ENCODE measurements at places on chromosomes 5 and 9.

DNA sequence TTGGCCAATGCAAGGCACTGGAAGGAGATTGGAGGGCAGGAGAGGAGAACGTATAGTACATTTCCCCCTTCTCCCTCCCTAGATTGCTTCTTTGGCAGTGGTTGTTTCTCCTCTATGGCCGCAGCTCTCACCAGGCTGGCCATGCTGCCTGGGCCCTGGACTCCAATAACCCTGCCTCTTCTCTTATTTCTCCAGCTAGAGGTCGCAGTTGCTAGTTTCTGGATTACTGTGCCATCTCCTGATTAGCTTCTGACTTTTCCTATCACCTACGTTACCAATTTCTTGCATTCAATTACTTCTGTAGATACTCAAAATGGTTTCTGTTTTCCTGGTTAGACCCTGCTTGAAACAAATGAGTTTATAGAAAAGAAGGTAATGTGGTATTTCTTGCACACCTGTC lies 2.4 kb upstream of the MACIR start:
- DNase-seq: no peak

GRCh38 chr5:177359860-177360259 lies 2.1 kb downstream of the RGS14 start:
- no peak for DNase-seq

DNA sequence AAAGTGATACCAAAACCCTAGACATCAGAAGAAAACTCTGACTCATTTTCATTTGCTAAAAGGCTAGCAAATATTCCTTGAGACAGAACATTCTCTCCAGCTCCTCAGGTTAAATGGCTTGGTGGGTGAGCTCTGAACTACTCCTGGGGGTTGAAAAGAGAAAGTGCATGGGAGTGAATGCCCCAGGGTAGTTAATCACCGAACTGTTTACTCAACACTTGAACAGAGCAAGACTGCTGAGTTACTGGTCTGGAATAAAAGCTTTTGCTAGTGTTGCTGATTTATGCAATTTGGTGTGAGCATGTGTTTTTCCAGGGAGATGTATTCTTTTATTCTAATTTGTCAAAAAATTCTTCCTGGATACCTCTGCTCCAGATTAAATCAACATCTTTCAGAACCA lies 88.3 kb upstream of the PRDM9 start:
- no peak for DNase-seq

GRCh38 chr5:161212123-161212712 lies 334.3 kb downstream of the GABRB2 start:
- no peak for DNase-seq

- DNase-seq: no peak
These were observed 288.3 kb upstream of the NR4A3 start for GRCh38 chr9:99533421-99533820.

DNA sequence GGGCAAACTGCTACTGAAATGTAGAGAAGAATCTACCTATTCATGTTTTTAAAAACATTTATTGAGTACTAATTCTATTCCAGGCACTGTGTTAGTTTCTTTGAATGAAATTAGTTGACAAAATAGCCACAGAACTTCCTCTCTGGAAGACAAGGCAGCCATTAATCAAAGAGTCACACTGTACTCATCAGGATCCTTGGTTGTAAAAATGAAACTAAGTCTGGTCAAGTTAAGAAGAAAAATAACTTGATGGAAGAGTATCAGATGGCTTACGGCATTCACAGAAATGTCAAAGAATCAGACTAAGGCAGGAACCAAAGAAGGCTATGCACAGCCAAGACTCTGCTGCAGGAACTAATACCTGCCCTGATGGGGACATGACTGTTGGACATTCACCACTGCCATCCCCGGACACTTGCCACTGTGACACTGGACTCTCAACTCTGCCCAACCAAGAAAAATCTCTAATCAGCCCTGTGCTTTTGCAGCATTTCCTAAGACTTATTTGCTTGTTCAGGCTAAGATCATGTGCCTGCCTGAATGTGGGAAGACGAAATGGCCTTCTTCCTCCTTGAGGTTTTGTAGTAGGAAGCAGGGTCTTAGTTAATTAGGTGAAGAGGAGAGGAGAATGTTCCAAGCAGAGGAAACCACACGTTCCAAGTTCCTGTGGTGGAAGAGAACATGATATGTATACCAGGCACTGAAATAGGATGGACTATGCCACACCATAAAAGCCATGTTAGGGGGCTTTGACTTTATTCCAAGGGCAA lies 23.3 kb upstream of the NDUFB6 start:
- no peak for DNase-seq

GRCh38 chr5:76363352-76364225 lies 39.5 kb upstream of the IQGAP2 start:
- DNase-seq: peak; percentile 52

- peak; percentile 37 for DNase-seq
These were observed 295.2 kb downstream of the MAST4 start for GRCh38 chr5:66891184-66891925.

DNA sequence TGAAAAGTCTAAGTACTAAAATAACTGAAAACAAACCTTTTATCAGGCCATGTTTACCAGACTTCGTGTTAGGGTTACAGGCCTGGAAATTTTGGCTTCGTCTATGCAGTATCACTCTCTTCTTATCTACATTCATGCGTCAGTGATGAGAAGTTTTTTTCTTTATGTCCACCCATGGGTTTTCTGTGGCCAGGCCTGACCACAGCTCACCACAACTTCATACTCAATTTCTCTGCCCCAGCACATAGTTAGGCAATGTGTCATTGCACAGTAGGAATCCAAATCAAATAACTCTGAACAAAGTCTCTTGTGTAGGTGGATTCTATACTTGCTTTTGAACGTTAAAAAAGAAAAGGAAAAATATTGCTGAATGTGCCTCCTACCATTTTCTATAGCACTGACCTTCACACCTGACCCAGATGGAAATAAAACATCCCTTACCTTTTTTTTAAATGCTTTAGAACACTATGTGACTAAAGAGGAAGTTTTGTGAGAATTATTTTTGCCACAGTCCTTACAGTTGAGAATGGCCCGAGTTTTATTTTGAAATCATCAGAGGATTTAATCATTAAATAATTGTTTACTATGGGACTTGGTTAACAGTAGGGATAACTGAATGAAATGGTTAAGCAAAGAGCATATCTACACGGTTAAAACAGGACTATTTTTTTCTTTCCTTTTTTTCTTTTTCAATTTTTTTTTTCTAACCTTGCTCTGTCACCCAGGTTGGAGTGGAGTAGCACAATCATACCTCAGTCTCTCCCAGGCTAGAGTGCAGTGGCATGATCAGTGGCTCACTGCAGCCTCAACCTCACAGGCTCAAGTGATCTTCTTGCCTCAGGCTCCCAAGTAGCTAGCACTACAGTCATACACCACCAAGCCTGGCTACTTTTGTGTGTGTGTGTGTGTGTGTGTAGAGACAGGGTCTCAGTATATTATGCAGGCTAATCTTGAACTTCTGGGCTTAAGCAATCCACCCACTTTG lies 1247.0 kb upstream of the ACO1 start:
- DNase-seq: peak; percentile 97

GRCh38 chr9:105708405-105708804 lies 14.1 kb downstream of the TMEM38B start:
- DNase-seq: no peak
